ENCODE measurements at places on chromosomes 4 and X.

DNA sequence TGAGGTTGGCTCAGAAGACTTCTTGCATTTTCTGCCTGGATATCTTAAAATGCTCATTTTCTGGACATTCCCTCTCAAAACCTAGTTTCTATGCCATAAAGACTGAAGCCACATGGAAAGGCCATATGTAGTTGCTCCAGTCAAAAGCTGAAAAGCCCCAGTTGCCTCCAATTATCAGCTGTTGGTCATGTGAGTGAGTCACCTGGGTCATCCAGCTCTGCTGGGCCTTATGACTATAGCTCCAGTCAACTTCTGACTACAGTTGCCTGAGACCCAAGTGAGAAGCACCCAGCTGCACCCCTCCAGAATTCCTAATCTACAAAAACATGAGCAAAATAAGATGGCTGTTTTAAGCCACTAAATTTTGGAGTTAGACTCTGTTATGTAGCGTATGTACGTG, 41.9 kb downstream of the HELQ start:
- H3K27ac ChIP-seq, result no peak overlapping the region
- H3K4me1 ChIP-seq, result no peaks in the 10 kb centered on the region
- no peak overlapping the region for H3K4me3 ChIP-seq
- no peak for DNase-seq
- no peaks in the 10 kb centered on the region for H3K27me3 ChIP-seq

DNA sequence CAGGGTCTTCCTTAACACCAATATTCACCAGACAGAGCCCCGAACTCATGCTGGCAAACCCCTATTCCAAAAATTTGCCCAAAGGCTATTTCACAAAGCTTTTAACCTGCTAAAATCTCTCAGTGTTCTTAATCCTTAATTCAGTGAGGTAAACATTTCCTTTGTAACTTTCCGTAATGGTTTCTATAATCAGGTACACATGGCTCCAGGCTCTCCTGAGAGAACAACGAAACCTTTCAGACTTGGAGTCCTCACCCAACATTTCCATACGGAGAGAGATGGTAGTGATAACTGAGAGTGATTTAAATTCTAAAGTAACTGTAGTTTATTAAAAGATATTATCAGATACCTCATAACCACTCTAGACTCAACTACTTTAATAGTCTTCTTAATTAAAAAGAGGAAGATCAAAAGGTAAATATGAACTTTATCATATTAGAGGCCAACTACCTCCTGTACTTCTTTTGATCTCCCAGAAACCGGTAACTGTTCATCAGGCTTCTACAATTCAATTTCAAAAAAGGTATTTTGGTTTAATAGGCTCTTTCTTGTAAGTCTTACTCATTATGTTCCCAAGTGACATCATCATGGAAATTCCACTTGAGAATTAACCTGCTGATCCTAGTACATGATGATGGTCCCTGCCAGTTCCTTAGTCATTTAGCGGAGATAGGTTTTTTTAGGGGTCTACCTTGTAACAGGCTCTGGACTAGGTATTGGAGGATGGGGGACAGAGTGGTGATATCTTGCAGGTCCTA, 91.4 kb upstream of the UCP1 start:
- H3K27ac ChIP-seq, result no peak overlapping the region
- no peaks in the 10 kb centered on the region for H3K27me3 ChIP-seq
- H3K4me1 ChIP-seq, result no peaks in the 10 kb centered on the region
- no peak overlapping the region for H3K4me3 ChIP-seq
- peaks cover 8% of the 10 kb centered on the region for H3K36me3 ChIP-seq
- no peak for DNase-seq

DNA sequence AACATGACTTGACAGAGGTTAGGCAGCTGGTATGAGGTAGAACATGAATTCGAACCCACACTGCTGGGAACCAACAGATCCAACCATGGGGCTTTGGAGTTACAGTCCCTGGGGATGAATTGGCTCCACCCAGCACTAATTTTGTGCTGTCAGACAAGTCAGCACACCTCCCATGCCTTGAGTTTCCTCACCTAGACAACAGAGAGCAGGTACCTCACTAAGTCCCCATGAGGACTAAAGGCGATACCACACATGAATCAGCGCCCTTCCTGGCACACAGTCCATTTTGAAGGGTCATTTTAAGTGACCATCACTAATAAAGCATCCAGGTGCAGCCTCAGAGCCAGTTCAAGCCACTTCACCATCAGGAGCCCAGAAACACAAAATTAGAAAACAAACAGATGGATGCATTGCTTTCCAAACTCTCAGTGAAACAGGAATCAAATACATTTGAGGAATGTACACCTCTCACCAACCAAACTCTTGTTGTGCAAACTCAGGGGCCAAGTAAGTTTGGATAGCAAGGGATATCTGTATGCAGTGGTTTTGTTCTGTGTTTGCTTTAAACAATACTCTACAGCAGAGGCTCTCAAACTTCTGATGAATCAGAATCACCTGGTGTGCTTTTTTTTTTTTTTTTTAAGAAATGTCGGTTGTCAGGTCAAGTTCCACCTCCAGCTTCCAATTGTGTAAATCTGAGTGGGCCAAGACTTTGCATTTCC, 10.1 kb downstream of the IDS start:
- H3K36me3 ChIP-seq, result peaks cover 13% of the 10 kb centered on the region
- H3K27ac ChIP-seq, result no peak overlapping the region
- no peak overlapping the region for H3K4me3 ChIP-seq
- no peak for DNase-seq

DNA sequence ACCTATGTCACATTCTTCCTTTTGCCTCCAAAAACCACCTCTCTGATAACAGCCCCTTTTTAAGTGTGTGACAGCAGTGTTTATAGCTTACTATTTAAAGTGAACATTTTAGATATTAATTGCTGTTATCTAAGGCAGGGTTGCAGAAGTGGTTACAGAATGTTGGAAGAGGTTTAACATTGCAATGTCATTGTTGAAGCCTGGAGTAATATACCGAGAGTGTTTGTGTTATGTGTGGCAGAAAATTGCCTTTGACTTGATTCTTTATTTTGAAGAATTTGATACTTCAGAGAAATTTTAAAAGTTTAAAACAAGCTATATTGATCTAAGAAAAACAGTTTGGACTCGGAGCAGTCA, 37.1 kb downstream of the SMARCAD1 start:
- DNase-seq, result no peak
- no peak overlapping the region for H3K27ac ChIP-seq
- no peaks in the 10 kb centered on the region for H3K27me3 ChIP-seq
- peaks cover 4% of the 10 kb centered on the region for H3K36me3 ChIP-seq
- H3K4me1 ChIP-seq, result peaks cover 2% of the 10 kb centered on the region
- H3K4me3 ChIP-seq, result no peak overlapping the region

DNA sequence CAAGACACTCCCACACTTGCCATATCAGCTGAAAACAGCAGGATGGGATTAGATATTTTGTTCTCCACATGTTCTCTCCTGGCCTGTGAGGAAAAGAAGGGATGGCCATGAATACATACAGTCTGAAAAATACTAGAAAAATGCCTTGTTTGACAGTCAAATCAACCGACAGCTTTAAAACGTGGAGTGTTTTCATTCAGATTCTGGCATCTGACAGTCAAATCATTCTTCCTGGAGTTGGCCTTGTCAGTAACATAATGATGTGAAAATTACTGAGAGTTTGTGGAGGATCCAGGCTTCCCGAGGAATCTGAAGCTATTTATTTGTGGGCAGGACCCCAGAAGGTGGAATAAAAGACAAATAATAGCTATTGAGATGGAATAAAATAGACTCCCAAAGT, 188.2 kb downstream of the LDB2 start:
- H3K27ac ChIP-seq, result no peak overlapping the region
- no peaks in the 10 kb centered on the region for H3K4me1 ChIP-seq
- no peaks in the 10 kb centered on the region for H3K36me3 ChIP-seq
- no peaks in the 10 kb centered on the region for H3K27me3 ChIP-seq
- no peak for DNase-seq

DNA sequence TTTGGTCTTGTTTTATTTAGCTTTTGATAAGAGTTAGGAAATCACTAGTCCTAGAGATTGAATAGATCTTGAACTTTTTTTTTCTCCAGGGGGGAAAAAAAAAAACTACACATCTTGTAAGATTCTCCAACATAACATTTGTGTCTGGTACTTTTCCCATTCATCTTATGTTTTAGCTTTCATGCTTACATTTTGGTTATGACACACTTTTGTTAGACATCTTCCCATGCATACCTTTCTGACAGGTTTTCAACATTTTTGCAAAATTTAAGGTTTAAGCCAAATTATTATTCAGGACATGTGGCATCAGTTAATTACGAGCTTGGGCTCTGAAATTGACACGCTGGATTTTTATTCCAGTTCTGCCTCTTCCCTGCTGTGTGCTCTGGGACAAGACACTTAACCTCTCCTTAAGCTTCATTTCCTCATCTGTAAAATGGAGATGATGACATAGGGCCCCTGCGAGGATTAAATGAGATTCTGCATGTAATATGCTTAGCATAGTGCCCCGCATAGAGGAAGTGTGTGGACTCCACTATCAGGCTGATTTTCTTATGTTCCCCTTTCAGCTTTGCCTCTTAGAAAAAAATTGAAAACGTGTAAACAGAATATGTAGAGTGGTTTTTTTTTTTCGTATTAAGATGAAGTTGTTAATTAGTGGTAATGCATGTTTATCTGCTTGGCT, 5.3 kb downstream of the KIT start:
- no peaks in the 10 kb centered on the region for H3K4me1 ChIP-seq
- H3K4me3 ChIP-seq, result no peak overlapping the region
- no peak for DNase-seq
- no peak overlapping the region for H3K27ac ChIP-seq
- H3K27me3 ChIP-seq, result no peaks in the 10 kb centered on the region
- H3K36me3 ChIP-seq, result no peaks in the 10 kb centered on the region

DNA sequence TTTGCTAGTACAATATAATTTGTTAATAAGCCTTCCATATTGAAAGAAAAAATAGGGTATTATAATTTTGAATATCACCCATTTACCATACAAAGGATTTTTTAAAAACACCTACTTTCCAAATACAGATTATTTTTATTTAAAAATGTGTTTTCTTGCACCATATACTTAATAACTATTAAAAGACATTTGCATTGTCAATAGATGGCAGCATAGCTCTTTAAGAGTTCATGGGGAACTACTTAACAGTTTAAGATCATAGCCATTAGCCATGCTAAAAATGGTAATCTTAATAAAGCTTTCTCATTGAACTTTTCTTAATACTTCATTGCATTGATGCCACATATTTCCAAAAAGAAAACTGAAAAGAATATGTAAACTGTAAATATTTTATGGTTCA, 1995.9 kb downstream of the C4orf33 start:
- H3K36me3 ChIP-seq, result no peaks in the 10 kb centered on the region
- DNase-seq, result no peak
- no peak overlapping the region for H3K27ac ChIP-seq
- H3K27me3 ChIP-seq, result no peaks in the 10 kb centered on the region

GRCh38 chr4:158201876-158202275, 8.4 kb upstream of the TMEM144 start:
- no peak overlapping the region for H3K27ac ChIP-seq
- H3K4me3 ChIP-seq, result no peak overlapping the region
- DNase-seq, result no peak
- H3K36me3 ChIP-seq, result no peaks in the 10 kb centered on the region
- H3K4me1 ChIP-seq, result no peaks in the 10 kb centered on the region

GRCh38 chr4:157837071-157837703, 335.6 kb downstream of the GASK1B start:
- no peak overlapping the region for H3K27ac ChIP-seq
- H3K27me3 ChIP-seq, result no peaks in the 10 kb centered on the region
- H3K36me3 ChIP-seq, result no peaks in the 10 kb centered on the region
- no peak for DNase-seq

GRCh38 chr4:182653596-182653995, 263.6 kb downstream of the DCTD start:
- H3K27me3 ChIP-seq, result no peaks in the 10 kb centered on the region
- H3K4me3 ChIP-seq, result no peak overlapping the region
- H3K27ac ChIP-seq, result no peak overlapping the region

- H3K27me3 ChIP-seq, result no peaks in the 10 kb centered on the region
- DNase-seq, result no peak
- no peaks in the 10 kb centered on the region for H3K36me3 ChIP-seq
- no peaks in the 10 kb centered on the region for H3K4me1 ChIP-seq
- H3K27ac ChIP-seq, result no peak overlapping the region
Measured at GRCh38 chr4:185752872-185753271, 59.1 kb downstream of the SORBS2 start.

DNA sequence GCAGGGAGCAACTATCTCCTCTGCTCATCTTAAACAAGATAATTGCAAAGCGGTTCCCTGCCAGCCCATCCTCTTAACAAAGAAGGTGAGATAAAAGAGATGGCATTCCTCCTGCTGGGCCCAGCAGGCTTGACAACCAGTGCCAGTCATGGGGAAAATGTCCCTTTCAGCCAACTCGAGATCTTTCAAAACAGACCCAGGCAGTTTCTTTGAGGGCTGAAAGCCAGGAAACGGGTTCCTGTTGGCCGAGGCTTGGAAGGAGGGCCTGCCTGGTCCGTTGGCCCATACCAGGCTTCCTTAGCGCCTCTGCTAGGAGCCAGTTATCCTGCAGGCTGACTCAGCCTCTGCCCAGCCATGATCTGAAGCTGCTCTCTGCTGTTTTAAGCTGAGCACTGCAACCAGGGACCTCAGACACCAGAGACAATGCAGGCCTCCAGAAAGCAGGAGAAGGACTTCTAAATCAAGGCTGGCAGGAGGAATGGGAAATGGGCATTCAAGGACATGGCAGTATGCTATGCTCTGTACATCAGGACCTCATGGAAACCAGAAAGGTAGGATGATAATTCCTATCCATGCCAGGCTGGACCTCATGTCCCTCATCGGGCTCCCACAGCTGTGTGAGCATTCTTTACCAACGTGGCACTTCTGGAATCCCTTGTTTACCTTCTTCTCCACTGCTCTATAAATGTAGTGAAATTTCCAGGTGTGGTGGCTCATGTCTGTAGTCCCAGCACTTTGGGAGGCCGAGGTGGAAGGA, 42.4 kb upstream of the SLC2A9 start:
- H3K27me3 ChIP-seq, result no peaks in the 10 kb centered on the region
- H3K4me3 ChIP-seq, result no peak overlapping the region
- peak; percentile 87 for DNase-seq
- H3K27ac ChIP-seq, result no peak overlapping the region
- no peaks in the 10 kb centered on the region for H3K4me1 ChIP-seq

GRCh38 chr4:145483514-145483913, 1.9 kb downstream of the SMAD1 start:
- no peaks in the 10 kb centered on the region for H3K36me3 ChIP-seq
- peak overlapping the region; percentile 86 for H3K4me3 ChIP-seq
- H3K27me3 ChIP-seq, result no peaks in the 10 kb centered on the region
- DNase-seq, result no peak
- H3K4me1 ChIP-seq, result peaks cover 2% of the 10 kb centered on the region

GRCh38 chr4:40548256-40548655, 81.4 kb downstream of the RBM47 start:
- DNase-seq, result no peak
- H3K4me1 ChIP-seq, result no peaks in the 10 kb centered on the region
- H3K4me3 ChIP-seq, result no peak overlapping the region

- no peaks in the 10 kb centered on the region for H3K4me1 ChIP-seq
- H3K36me3 ChIP-seq, result no peaks in the 10 kb centered on the region
- no peak for DNase-seq
- no peaks in the 10 kb centered on the region for H3K27me3 ChIP-seq
- no peak overlapping the region for H3K27ac ChIP-seq
Measured at GRCh38 chrX:18415386-18415785, 10.0 kb upstream of the CDKL5 start.

Data from aorta (tissue), 5 donors.